ENCODE measurements at places on chromosomes 3 and 15.

- DNase-seq: no peak
These were observed 23.5 kb upstream of the RAP2B start for GRCh38 chr3:153138276-153139210.

DNA sequence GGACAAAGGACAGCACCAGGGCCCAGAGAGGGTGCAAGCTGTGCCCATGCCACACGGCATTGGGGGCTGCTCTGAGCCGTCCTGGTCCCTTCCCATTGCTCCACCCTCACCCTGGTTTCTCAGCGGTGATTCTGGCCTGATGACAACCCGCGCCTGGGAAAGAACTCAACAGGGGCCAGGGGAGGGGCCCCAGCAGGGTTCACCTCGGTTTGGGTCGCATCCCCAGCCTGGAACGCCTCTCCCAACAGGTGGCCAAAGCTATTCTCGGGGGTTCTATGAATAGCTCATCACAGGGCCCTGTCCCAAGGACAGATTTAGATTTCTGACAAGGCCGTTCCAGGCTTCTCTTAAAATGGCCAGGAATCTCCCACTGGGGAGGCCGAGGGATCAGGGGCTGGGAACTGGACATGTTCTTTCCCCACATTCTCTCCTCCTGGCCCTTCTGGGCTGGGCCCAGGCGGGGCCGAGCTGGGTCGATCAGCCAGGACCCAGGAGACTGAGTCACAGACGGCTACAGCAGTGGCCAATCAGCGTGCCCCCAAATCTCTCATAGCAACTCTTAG lies 17.9 kb downstream of the GRIP2 start:
- no peak for DNase-seq

GRCh38 chr3:14467814-14468620 lies 65.6 kb downstream of the SLC6A6 start:
- DNase-seq: no peak

DNA sequence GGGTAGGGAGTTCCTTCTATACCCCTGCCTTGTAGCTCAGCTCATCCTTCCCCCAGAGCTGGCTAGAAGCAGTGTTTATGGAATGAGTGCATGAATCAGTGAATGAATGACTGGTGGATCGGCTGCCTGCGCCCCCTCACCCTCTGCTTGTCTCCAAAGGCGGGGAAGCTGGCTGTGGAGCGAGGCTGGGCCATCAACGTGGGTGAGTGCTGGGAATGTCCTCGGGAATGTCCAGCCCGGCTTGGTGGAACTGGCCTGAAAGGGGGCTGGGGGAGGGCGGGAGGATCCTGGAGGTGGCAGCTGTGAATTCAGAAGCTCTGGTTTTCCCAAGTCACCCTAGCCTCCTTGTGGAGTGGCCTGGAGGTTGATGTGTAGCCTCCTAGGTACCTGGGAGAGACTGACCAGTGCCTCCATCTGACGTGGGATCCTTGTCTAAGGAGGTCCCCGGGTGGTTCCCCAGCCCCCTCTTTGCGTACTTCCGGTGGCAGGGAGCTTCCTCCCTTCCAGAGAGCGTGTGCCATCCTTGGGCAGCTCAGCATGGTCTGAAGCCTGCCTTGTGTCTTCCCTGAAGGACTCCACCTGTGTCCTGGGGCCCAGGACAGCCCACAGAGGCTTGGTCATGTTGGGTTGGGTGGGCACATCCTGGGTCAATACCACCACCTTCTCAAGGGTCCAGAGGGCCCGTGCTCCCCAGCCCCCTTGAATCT lies 18.4 kb downstream of the HDAC11 start:
- DNase-seq: no peak

DNA sequence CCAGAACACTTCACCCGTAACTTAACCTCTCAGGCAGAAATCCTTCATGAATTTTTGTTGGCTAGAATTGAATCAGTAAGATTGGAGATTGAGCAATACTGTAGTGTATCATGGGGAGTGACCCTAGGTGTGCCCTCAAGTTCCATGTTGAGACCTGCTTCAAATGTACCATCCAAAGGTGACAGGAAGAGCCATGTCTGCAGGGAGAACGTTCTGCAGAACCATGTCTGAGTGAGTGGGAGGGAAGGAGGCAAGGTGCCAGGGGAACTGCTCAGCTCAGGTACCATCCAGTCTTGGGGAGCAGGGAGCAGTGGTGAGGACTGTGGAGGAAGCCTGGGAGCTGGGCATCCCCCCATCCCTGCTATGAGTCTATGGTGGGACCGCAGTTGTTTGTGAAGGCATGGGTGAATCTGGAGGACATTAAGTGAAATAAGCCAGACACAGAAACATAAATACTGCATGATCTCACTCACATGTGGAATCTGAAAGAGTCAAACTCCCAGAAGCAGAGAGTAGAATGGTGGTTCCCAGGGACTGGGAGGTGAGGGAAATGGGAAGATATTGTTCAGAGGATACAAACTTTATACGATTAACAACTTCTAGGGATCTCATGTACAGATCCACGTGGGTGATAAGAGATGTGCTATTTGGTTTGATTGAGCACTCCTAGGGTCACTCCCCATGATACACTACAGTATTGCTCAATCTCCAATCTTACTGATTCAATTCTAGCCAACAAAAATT lies 23.3 kb downstream of the CFAP161 start:
- no peak for DNase-seq

DNA sequence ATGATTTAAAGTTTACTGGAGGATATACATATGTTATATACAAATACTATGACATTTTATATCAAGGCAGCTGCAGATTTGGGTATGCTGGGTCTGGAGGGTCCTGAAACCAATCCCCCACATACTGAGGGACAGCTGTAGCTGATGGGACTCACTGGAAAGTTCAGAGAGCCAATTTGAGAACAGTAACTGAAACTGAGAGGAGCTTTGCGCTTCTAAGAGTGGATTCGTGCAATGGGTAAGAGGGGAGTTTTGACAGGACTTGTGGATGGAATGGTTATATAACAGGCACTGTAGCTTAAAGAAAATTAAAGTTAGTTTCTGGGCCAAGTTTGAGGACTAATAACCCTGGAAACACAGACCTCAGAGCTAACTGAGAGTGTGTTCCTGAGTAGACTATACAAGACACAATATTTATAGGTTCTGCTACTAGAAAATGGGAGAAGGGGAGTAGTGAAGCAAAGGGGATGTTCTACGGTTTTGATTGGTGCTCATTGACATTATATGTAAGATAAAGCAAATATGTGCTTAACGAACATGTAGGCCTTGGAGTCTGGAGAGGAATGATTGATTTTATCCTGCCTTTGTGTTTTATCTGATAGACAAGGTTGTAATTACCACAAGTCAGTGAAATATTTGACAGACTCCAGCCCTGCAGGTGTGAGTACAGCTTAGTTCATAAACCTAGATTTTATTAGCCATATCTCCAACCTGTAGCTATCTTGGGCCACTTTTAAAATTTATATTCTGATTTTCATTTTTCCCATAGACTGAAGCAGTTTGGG lies 4.8 kb upstream of the ZMAT3 start:
- DNase-seq: no peak

DNA sequence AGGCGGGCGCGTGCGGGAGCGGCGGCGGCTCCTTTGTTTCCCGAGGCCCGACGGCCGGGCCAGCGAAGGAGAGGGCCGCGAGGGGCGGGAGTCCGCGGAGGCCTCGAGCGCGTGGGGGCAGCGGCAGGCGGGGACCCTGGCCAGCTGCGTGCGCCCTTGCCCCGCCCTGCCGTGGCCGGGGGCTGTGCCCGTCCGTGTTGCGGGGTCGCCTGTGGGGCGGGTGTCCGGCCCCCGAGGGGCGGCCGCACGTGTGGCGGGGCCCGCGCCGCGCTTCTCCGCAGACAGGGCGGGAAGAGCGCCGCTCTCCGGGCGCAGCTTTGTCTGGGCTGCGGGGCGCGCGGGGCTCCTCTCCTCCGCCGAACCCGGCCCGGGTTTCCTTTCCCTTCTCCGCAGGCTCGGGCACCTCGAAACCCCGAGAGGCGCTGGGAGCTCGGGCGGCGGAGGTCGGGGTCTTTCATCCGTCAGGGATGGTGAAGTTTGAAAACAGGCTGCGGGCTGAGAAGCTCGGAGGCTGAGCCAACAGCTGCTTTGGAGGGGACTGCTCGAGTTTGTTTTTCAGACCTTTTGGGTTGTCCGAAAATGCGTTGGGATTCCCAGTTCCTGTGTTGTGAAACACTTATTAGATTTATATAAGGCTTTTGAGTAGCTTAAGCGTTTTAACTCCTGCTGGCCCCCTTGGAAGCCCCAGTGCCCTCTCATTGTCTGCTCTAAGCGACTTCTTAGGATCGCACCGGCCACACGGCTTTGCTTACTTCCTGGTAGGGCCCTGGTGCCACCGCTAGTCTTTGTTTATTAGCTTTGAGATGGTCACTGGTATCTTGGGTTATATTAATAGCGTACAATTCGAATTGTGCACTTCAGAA lies 817 bp downstream of the USP3 start:
- no peak for DNase-seq

- DNase-seq: no peak
These were observed 91.0 kb downstream of the FOXP1 start for GRCh38 chr3:71492566-71492965.

DNA sequence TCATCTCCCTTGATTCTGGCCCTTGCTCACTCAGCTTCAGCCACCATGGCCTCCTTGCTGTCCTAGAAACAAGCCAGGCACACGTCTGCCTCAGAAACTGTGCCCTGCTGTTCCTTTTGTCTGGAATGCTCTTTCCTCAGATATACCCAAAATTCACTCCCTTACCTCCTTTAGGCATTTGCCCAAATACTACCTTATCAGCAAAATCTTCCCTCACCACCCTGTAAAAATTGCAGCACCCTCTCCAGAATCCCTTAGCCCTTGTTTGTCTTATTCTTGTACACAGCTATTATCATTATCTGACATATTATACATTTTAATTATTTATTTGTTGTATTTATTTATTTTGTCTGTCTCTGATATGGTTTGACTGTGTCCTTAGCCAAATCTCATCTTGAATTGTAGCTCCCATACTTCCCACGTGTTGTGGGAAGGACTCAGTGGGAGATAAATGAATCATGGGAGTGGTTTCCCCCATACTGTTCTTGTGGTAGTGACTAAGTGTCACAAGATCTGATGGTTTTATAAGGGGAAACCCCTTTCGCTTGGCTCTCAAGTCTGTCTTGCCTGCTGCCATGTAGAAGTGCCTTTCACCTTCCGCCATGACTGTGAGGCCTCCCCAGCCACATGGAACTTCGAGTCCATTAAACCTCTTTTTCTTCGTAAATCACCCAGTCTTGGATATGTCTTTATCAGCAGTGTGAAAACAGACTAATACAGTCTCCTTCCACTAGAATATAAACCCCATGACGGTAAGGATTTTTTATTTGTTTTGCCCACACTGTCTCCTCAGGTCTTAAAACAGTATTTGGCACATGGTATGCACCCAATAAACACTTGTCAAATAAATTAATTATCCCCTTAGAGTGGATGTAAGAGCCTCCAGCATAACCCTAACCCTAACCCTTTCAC lies 60.0 kb upstream of the STT3B start:
- DNase-seq: no peak

DNA sequence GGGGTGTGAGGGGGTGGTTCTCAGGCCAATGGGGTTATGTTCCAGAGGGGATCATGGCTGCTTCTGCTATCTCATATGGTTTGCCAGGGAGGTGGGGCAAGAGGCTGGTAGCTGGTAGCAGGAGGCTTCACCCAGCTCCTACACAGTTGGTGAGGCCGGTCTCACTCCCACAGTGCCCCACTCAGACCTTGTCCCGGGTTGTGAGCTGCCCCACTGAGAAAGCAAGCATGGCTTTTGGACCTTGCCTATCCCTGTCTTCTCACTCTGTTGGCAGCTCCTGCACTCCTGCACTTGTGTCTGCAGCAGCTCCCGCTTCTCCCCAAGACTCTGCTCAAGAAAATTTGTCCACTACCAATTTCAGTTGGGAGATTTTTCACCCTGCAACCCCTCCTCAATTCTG lies 46.1 kb downstream of the MYRIP start:
- no peak for DNase-seq

GRCh38 chr15:92571824-92572223 lies 83.8 kb downstream of the FAM174B start:
- DNase-seq: no peak
